Occipital lobe (tissue), 3 donors: ENCODE measurements at places on chromosomes 1 and 21.
A peak's percentile ranks its signal among the peaks of the same experiment; 100 is the strongest.

DNA sequence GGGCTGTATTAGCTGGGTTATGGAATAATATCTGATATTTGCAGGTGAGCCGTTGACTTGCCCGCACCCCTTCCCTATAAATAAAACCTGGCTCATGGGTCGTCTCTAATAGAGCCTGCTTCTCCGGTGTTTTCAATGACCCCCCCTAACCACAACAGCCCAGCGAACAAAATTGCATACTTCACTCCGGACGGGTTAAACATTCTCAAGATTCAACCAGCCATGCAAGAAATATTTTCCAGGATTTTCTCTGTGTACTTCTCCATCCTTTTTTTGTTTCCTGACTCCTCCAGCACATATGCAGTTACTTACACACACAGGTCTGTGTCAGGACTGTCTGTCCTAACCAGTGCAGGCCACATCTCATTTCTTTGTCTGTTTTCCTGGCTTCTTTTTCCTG is 267.7 kb downstream of the ZNF648 start:
- DNase-seq, result no peak

DNA sequence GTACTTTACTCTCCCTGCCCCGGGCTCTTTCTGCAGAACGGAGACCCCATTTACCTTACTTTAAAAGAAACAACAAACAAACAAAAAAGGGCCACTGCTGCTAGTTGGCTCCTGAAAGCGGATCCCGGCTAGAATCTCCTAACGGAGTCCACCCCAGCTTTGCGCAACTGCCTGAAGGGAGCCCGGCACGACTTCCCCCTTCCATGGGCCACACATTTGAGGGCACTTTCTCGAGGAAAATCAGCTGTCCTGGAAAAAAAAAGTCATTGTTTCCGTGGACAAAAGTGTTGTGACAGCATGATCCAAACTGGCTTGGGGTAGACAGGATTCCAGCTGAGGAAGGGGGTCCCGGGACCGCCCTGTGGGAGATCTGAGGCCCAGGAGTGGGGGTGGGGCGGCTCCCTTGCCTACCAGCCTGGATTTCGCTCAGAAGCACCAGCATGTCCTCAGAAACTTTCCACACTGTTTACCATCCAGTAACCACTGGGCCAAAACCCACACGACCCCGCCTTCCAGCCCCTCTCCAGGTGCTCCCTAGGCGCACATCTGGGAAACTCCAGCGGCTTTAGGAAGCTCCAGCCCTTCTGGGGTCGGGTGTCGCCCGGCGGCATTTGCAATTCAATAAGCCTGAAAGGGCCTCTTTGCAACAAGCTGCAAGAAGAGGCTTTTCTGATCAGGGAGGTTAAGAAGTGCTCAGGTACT is 4.8 kb downstream of the RIPK4 start:
- no peak for DNase-seq

DNA sequence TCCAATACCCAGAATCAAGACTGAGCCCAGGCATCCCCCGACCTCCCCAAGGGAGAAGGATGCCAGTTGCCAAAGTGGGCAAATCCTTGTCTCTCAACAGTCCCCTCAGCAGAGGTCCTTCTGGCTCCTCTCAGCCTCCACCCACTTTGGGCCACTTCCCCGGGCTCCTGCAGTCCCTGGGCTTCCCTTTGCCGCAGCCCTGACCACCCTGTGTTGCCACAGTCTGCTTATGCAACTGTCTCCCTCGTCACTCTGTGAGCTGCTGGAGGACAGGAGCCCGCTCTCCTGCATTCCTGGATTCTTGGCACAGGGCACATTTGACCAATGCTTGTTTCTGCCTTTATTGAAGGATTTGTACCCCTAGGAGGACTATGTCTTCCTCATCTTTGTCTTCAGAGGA is 2.9 kb upstream of the LRP8 start:
- DNase-seq, result no peak

- DNase-seq, result no peak
These were observed 40.2 kb downstream of the PLXNA2 start for GRCh38 chr1:208203848-208204609.

- DNase-seq, result peak; percentile 27
These were observed 29.8 kb upstream of the LRRC38 start for GRCh38 chr1:13543451-13544220.

DNA sequence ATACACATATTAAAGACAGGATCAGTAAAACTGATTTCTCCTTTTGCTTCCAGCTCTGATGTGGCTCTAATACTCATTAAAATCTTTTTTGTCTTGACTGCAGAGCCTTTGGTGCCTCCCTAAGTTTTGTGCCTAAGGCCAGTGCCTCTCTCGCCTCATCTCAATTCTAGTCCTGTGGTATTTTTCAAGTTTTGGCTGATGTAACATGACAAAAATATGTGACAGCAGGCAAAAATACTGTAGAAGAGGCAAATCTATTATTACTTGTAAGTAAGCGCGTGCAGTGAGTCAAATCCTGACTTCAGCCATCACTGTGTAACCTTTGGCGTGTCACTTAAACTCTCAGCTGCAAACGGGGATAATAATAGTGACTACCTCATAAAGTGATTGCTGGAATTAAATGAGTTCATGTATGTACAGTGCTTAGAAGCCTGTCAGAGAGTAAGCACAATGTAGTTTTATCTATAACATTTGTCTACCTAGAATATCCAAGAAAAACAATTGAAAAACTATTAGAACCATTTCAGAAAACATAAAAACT is 74.0 kb downstream of the MAB21L3 start:
- no peak for DNase-seq

GRCh38 chr1:162134646-162135045 is 65.2 kb downstream of the NOS1AP start:
- DNase-seq, result no peak

DNA sequence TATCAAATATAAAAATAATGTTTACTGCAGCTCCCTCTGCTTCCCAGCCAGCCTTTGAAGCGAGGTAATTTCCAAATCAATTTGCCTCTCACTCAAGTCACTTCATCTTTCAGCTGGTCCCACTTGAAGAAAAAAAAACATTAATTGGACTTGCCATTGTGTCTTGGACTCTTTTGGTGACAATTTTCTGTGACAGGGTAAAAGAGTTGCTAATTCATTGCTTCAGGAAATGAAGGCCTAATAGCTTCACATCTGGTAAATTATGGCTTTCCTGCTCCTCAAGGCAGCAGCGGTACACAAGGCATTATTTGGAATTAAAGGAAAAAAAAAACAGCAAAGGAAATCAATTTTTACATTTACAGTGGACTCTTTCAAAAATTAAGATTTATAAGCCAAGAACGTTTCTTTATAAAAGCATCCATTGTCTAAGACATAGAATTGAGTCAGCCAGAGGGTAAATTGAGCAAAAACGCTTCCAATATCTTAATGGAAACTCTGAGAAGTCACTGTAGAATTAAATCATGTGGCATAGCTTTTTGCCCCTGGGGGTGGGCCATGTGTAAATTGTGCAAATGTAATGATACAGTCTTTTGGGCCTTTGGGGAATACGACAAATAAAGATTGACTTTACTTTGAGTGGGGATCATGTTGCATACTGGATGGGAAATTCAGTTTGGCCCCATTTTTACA is 102.5 kb downstream of the LYPLAL1 start:
- no peak for DNase-seq

GRCh38 chr1:60745484-60745883 is 336.9 kb upstream of the NFIA start:
- no peak for DNase-seq

- no peak for DNase-seq
These were observed 165.1 kb upstream of the CACNA1E start for GRCh38 chr1:181318022-181318857.

DNA sequence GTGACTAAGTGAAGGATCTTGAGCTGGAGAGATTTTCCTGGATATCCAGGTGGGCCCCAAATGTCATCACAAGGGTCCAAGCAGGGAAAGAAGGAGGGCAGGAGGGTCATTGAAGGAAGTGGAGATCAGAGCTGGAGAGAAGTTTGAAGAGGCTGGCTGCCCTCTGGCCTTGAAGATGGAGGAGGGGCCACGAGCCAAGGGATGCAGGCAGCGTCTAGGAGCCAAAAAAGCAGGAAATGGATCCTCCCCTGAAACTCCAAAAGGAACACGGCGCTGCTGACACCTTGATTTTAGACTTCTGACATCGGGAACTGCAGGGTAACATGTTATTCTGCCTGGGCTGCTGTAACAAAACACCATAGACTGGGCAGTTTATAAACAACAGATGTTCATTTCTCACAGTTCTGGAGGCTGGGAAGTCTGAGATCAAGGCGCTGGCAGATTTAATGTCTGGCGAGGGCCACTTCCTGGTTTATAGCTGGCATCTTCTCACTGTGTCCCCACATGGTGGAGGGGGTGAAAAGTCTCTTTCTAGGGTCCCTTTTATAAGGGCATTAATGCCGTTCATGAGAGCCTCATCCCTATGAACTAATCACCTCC is 28.8 kb upstream of the ZBTB21 start:
- DNase-seq, result no peak

DNA sequence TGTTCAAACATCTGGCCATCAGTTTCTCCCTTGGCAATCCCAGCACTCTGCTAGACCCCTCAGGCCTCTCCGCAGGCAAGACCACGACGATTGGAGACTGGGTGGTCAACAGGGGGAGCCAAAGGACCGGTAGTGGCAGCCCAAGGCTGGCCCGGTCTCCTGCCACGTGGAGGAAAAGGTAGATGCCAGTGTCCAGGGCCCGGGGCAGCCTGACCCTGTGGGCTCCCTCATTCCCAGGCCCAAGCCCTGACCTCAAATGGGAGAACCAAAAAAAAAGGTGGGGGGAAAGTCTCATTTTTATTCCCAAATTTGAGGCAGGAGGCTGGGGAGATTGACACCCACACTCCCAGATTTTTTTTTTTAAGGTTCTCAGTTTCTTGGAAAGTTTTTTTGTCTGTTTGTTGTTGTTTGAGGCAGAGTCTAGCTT is 24.8 kb downstream of the S100A6 start:
- DNase-seq, result peak; percentile 49

DNA sequence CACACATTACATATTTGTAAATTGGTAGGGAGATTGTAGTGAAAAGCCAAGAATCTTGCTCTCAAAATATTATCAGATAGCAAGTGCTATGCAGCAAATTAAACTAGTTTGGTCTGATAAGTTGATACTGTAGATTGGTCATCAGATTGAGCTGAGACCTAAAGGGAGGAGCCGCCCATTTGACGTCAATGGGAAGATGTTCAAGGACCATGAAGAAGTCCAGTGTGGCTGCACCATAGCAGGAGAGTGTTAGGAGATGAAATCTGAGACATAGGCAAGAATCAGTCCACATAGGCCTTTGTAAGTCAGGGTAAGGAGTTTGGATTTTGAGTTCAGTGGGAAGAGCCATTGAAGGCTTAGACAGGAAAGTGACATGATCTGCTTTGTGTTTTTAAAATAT is 16.3 kb downstream of the ZMPSTE24 start:
- DNase-seq, result no peak

GRCh38 chr1:224745394-224745793 is 129.3 kb downstream of the CNIH3 start:
- no peak for DNase-seq

- no peak for DNase-seq
These were observed 47.0 kb downstream of the F5 start for GRCh38 chr1:169538998-169539871.

GRCh38 chr1:85494904-85495266 is 29.9 kb upstream of the DDAH1 start:
- no peak for DNase-seq
